Cardiac fibroblast (primary cell): ENCODE measurements at places on chromosomes 6 and 20.
A peak's percentile ranks its signal among the peaks of the same experiment; 100 is the strongest.

GRCh38 chr6:160054913-160055312 lies 66.7 kb upstream of the SLC22A1 start:
- no peak for DNase-seq

- peak; percentile 48 for DNase-seq
Observed at GRCh38 chr6:141105481-141105880, 1027.2 kb upstream of the GJE1 start.

- DNase-seq: no peak
Observed at GRCh38 chr20:62817975-62818591, 1.2 kb downstream of the COL9A3 start.

DNA sequence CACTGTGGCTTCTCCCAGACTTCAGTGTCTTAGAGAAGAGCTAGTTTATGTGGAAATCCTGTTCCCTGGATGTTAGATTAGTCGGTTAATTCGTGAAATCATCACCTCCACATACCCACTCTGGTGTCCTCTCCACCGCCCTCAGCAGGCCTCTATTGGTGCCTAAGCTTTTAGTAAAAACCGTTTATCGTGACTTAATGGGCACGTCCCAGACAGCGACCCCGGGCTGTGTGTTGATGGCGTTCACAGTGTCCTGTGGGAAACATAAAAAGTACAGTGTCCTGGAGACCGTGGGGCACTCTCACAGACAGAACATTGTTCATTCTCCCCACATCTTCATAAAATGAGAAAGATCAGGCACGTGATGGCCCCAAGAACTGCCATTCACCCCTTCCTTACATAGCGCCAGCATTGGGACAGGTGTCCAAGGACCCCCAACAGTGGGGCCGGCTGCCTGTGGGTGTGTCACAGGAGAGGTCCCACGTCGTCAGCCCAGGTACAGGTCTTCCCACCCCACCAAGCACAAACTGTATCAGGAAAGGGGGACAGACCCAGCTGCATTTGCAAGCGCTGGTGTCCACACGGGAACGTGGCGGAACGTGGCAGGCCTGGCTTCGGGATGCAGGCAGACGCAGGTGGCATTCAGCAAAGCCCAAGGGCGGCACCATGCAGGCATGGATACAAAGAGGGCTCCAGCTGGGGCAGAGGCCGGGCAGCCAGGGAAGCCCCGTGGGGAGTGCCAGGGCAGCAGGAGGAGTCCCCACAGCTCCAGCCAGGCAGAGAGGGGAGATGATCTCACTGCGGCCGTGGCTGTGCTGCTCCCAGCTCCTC lies 237.7 kb downstream of the DLL1 start:
- no peak for DNase-seq

- DNase-seq: peak; percentile 29
Observed at GRCh38 chr6:144327081-144327480, 41.9 kb downstream of the UTRN start.

DNA sequence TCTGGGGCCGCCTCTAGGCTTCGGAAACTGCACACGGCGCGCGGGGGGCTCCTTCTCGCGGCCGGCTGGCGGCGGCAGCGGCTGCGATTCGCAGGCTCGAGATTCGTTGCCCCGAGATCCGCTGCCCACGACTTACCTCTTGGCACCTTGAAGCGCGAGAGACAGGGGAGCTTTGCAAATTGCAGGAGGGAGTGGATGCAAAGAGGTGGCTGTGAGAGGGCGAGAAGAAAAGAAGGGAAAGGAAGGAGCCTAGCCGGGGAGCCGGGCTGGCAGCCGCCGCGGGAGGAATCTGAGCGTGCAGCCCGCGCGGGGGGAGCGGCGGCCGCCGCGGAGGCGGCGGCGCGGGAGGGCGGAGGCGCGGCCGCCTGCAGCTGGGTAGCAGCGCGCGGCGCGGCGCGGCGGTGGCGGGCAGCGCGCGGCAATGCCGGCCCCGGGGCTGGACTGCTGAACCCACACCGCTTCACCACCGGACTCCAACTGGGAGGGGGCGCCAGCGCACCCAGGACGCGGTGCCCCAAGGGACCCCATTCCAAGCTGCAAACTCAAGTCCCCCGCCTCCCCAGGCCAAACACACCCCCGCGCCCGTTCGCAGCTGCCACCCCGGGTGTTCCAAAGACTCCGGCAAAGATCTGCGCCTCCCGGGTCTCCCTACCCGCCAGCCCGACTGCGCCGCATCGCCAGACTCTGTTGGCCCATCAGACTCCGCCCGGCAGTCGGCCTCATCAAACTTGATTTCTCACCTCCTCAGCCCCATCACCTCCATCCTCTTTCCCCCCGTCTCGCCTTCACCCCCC lies 44.2 kb upstream of the SUPT3H start:
- DNase-seq: peak; percentile 84

DNA sequence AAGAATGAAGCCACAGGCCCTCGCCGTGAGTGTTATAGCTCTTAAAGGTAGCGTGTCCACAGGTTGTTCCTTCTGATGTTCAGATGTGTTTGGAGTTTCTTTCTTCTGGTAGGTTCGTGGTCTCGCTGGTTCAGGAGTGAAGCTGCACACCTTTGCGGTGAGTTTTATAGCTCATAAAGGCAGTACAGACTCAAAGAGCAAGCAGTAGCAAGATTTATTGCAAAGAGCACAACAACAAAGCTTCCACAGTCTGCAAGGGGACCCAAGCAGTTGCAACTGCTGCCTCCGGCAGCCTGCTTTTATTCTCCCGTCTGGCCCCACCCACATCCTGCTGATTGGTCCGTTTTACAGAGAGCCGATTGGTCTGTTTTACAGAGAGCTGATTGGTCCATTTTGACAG lies 5.2 kb downstream of the HIVEP1 start:
- no peak for DNase-seq

GRCh38 chr6:31272436-31272835 lies 544 bp upstream of the HLA-C start:
- peak; percentile 10 for DNase-seq

DNA sequence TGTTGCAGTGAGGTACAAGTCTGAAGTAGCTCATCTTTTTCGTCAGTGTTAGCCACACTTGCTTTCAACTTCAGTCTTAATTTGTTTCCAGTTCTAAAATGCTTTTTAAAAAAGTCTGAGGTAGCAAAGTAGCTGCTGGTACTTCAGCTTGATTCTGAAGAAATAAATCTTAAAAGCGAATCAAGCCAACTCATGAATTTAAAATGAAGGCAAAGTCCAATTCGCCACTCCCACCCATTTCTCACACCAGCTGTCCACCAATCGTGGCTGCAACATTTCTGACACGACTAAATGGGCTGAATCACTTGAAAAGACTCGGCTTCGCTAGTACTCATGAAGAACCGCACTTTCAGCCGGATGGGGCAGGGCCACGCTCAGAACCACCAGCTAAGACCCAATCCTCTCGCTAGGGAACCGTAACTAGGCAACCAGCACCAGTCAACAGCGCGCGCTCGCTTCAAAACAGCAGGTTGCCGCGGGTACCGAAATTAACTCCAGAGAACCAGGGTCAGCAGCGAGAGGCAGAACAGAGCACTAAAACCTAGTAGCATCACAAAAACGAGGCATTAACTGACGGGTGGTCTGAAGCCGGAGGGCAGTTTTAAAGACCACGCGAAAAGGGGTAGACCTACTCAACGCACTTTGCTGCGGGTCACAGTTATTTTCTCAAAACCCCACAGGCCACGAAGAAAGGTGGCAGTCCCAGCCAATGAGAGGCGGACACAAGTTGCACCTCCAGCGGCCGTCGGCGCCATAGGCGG lies 900 bp downstream of the BCLAF1 start:
- DNase-seq: peak; percentile 96

DNA sequence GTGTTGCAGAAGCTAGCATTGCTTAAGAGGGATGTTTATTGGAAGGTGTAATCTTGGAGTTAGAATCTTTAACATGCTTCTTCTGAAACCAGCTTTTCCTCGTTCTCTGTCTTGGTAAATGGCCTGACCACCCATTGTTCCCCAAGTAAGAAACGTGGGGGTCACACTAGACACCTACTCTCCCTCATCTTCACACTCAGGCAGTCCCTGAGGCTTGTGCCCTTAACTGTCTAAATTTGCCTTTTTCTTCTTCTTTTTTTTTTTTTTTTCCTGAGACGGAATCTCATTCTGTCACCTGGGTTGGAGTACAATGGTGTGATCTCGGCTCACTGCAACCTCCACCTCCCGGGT lies 16.2 kb upstream of the ARFGEF2 start:
- no peak for DNase-seq

GRCh38 chr20:47336129-47336754 lies 20.3 kb downstream of the ZMYND8 start:
- peak; percentile 83 for DNase-seq

- no peak for DNase-seq
Observed at GRCh38 chr20:16709017-16709416, 20.8 kb upstream of the SNRPB2 start.

GRCh38 chr6:115766745-115767462 lies 293.8 kb downstream of the FRK start:
- DNase-seq: no peak

DNA sequence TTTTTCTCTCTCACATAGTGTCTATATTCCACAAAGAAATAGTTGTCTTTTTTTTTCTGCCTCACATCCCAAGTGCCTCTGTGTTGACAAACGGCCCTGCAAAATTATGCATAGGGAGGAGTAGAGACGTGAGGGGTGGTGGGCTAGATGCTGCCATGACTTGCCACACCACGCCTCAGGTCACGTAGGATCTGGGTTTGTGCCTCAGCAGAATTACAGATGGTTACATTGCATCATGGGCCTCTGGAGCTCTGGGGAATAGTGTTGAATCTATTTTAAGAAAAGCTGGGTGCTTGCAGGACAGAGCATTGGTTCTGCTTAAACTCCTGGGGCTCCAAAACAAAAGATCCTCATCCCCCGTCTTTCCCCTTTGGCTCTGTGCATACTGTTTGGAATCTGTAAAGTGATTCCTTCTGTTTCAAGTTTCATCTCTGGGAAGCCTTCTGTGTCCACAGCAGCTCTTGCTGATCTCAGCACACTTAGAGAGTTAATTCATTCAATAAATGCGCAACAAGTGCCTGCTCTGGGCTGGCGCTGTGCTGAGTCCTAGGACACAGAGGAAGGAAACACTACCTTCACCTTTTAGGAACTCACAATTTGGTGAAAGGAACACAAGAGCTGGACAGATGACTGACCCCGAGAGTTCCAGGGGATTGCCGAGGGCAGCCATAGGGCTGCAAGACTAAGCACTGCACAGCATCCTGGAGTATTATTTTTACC lies 2.4 kb downstream of the FANCE start:
- DNase-seq: peak; percentile 51

GRCh38 chr6:93792746-93793145 lies 373.4 kb upstream of the EPHA7 start:
- peak; percentile 22 for DNase-seq

DNA sequence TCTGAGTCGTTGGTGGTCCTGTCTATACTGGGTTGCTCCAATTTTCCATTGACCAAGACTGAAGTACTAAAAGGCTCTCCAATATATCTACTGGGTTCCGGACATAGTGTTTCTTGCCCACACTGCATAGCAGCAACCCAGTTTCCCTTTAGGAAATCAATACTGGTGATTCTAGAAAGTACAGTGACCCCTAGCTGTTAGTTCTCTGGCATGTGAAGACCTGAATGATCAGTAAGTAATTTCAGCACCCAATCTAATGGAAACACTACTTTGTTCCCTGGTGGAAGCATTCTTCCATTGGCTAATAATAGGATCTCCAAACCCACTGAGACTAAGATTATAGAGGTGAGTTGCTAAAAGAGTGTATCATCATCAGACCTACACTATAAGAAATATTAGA lies 40.8 kb upstream of the STMND1 start:
- DNase-seq: no peak

GRCh38 chr20:3622406-3622805 lies 40.8 kb downstream of the GFRA4 start:
- no peak for DNase-seq

DNA sequence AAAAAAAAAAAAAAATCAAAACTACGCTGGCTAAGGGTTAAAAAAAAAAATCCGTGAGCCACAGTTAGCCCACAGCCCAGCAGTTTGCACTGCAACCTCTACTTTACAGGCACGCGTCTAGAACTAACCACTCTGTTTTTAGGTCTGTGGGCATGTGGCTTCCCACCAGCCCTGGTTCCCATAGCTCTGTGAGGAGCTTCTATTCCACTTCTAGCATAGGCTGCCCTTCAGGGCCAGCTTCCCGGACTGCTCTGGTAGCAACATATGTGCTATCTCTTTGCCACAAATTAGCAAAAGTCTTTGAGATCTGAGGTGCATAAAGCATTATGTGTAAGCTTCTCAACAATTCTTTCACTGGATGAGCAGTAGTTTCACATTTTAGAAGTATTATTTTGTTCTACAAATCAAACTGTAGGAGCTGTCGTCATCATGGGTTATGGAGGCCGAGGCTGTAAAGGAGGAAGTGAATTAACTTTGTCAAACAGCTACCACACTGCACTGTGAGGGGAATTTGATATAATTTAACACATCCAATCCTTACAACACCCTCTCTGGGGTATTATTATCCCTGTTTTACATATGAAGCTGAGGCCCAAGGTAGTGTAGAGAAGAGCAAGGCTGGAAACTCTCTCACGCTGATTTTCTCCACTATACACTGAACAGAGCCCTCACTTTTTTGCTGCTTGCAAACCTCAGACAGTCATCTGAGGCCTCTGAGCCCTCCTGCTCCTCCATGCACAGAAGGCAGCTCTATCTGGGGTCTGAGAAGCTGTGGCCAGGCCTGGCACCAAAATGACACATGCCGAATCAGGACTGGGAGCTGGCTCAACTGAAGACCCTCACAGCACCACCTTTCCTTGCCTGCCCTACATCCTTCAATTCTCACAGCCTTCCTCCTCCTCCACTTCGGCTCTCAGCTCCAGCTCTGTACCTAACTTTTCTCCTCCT lies 35.4 kb downstream of the MAN1A1 start:
- no peak for DNase-seq

DNA sequence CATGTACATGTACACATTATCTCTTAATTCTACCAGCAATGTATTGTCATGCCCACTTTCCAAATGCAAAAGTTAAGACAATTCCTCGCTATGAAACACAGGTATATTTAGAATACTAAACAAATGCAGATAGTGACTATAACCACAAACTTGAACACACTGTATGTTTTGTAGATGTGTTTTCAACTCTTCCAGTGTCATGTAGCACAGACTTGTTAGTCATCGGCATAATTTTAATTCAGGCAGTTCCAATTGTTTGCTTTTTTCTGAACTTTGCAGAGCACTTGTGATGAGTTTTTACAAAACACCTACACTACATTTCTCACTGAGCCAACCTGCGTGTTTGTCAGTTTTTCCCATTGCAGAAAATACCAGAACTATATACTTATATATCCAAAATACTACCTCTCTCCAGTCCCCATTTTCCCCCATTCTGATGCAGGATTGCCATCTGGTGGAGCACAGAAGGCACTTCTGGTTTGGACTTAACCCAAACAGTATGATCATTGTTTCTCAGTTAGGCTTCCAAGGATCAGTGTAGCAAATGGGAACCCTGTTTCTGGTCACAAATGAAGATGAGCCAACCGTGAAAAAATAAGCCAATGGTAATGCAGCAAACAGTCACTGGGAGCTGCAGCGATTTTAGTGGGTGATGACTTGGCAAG lies 143.4 kb downstream of the ADGRB3 start:
- DNase-seq: peak; percentile 82

- DNase-seq: peak; percentile 73
Observed at GRCh38 chr20:10565922-10566897, 107.6 kb downstream of the JAG1 start.

- DNase-seq: peak; percentile 55
Observed at GRCh38 chr20:50409495-50409894, 100.7 kb upstream of the PTPN1 start.

- peak; percentile 20 for DNase-seq
Observed at GRCh38 chr6:129497481-129498441, 212.2 kb downstream of the ARHGAP18 start.
